A549 treated with dexamethasone at 1 μM for 4 hours (cell line): ENCODE measurements at places on chromosomes 2 and 18. TPM values are rescaled to one million over a fixed set of nuclear protein-coding genes. Genes with fewer than 3 reads are reported as not detected.

GREB1 gene
- total RNA-seq: 2.5 to 3.9 TPM (median 3.3 TPM) in 5 replicates

FSIP2 gene
- 0.02 TPM in 1 of 5 replicates, not detected in the others for total RNA-seq

CXCR1 gene
- total RNA-seq: not detected in 5 replicates

TMEM200C gene
- not detected in 5 replicates for total RNA-seq

MFSD2B gene
- 0.44 to 0.80 TPM (median 0.68 TPM) in 5 replicates for total RNA-seq

ASIC4 gene
- total RNA-seq: 0.05 to 0.08 TPM (median 0.05 TPM) in 4 of 5 replicates, not detected in the other
